ENCODE measurements at places on chromosomes 1 and 21. TPM values are rescaled to one million over a fixed set of nuclear protein-coding genes. Genes with fewer than 3 reads are reported as not detected.

PTGFRN gene
- 25.0 TPM for polyA plus RNA-seq

NRIP1 gene
- polyA plus RNA-seq, result 48.4 TPM

MCOLN3 gene
- polyA plus RNA-seq, result 0.20 TPM

CDCA8 gene
- 1.0 TPM for polyA plus RNA-seq

TNFRSF18 gene
- not detected for polyA plus RNA-seq

GNAT2 gene
- not detected for polyA plus RNA-seq

DNAI4 gene
- polyA plus RNA-seq, result 4.5 TPM

KCNA3 gene
- polyA plus RNA-seq, result 5.6 TPM

KIAA0040 gene
- polyA plus RNA-seq, result not detected

LCE1C gene
- polyA plus RNA-seq, result not detected

RCC1 gene
- 13.1 TPM for polyA plus RNA-seq

BLACAT1 gene
- polyA plus RNA-seq, result 6.0 TPM

FHAD1 gene
- polyA plus RNA-seq, result not detected

GIPC2 gene
- 0.72 TPM for polyA plus RNA-seq

CLDN8 gene
- not detected for polyA plus RNA-seq

BSND gene
- polyA plus RNA-seq, result not detected

PTGS2 gene
- polyA plus RNA-seq, result 0.12 TPM

TBX19 gene
- polyA plus RNA-seq, result not detected

CLCA1 gene
- not detected for polyA plus RNA-seq

FYB2 gene
- not detected for polyA plus RNA-seq

TNFRSF1B gene
- polyA plus RNA-seq, result 0.24 TPM

PLCH2 gene
- polyA plus RNA-seq, result 6.6 TPM

INSRR gene
- 3.0 TPM for polyA plus RNA-seq

TFAP2E gene
- 7.6 TPM for polyA plus RNA-seq

C1orf115 gene
- polyA plus RNA-seq, result 0.42 TPM

MYOG gene
- not detected for polyA plus RNA-seq

ADCY10 gene
- polyA plus RNA-seq, result 0.22 TPM

CR1 gene
- polyA plus RNA-seq, result not detected

RALGPS2 gene
- polyA plus RNA-seq, result 27.8 TPM

C2CD4D gene
- not detected for polyA plus RNA-seq

TEDDM1 gene
- polyA plus RNA-seq, result not detected

KIF14 gene
- polyA plus RNA-seq, result 0.69 TPM

CHRM3 gene
- 0.16 TPM for polyA plus RNA-seq

LIN28A gene
- polyA plus RNA-seq, result 1.0 TPM

GPR61 gene
- polyA plus RNA-seq, result 9.7 TPM

Measured in neural cell (in vitro differentiated cells).